K562 (cell line): ENCODE measurements at places on chromosomes 12 and 14. TPM values are rescaled to one million over a fixed set of nuclear protein-coding genes. Genes with fewer than 3 reads are reported as not detected.

DNA sequence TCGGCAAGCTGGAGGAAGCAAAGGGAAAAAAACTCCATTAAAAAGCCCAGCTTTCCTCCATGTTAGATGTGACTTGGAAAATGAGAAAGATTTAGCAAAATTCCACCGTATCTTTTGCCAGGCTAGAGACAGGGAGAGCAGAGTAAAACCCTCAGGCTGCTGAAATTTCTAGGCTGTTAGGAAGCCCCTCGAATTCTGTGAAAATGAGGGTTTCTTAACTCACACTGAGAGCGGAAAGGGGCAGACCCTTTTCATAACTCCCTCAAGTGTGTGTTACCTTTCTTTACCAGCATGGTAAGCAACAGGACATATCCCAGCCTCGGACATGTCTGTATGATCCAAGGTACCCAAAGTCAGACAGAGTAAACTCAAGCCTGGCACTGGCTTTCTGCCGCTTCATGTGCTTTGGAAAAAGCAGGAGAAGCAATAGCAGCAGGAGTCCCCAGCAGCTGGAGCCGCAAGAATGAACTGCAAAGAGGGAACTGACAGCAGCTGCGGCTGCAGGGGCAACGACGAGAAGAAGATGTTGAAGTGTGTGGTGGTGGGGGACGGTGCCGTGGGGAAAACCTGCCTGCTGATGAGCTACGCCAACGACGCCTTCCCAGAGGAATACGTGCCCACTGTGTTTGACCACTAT lies at the start of gene RHOJ:
Gene RHOJ, plus strand, starts transcription at position 37 of the 637 bp plus-strand sequence. Its CDS starts 427 bp downstream, at position 464.
- no peak for DNase-seq

DNA sequence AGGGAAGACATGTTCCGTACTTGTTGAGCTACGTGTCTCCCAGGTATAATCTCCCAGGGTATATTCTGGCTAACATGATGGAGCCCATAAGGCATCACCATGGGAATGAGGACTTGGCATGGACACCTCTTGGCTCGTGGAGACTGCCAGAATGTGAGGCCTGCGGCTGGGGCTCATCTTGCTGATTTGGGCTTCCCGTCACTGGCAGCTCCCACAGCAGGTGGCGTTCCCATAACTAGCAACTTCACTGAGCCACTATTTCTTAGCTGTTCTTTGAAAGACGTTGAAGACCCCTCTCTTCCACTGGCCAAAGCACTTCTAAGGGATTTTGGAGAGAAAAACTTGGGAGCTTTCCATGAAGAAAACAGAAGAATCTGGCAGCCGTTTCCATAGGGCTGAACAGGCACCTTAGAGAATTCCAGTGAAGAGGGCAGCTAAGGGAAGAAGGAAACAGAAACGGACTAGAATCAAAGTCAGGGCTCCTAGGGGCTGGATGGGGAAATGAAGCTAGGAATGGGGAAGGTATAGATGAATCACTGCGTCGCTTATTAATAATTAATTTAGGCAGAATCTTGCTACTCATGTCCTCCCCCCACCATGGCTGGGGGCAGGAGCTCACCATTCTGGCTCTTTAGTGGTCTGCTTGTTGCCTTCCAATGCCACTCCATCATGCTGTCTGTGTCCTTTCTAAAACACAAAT lies 39.7 kb upstream of the FOS start:
- no peak for DNase-seq

DNA sequence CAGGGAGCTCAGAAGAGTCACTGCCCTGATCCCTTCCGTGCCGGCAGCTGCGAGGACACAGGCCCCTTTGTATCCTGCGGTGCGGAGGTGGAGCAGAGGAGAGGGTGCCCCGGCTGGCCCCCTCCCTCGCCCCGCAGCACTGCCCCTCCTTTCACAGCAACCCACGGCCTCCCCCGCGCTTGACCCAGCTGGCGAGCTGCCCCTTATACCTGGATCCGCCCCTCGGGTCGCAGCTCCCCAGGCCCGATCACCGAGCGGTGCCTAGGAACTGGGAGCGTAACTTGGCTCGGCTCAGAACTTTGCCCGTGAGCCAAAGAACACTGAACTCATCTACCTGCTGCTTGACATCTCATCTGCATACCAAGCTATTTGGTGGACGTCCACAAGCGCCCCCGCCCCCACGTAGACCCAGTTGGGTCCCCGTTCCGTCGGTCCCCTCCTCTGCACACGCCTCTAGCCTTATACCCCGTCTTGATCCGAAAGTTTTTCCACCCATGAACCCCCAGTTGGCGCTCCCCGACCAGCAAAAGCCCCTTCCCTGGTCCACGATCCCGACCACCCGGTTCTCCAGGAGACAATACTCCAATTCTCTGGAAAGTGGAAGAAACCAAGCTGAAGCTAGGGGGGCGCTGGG lies 697 bp upstream of the DNAJC14 start:
- peak; percentile 80 for DNase-seq

GRCh38 chr12:39352471-39353017 lies 90.4 kb downstream of the KIF21A start:
- no peak for DNase-seq

GRCh38 chr14:40417777-40418401 lies 985.7 kb upstream of the FBXO33 start:
- DNase-seq: peak; percentile 4

- DNase-seq: no peak
These were observed 68.3 kb downstream of the PPP2R5E start for GRCh38 chr14:63474844-63475243.

GRCh38 chr12:3540387-3540990 lies 49.5 kb downstream of the PRMT8 start:
- no peak for DNase-seq

- no peak for DNase-seq
These were observed 1.2 kb downstream of the ITGB7 start for GRCh38 chr12:53205747-53206419.

DNA sequence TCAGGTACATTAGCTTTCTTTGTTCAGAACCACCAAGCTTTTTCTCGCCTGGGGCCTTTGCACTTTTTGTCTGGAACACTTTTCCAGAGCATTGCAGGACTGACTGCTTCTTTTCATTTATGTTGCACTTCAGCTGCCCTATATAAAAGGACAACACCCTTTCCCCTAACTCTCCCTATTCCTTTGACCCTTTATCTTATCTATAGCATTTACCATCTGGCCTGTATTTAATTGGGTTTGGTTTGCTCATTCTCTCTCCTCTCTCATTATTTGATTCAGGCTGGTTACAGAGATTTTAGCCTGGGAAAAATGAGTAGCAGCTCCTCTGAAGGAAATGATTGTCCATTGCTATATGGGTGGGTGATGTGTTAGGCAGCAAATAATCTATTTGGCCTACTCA lies 165.4 kb downstream of the KICS2 start:
- DNase-seq: no peak

DNA sequence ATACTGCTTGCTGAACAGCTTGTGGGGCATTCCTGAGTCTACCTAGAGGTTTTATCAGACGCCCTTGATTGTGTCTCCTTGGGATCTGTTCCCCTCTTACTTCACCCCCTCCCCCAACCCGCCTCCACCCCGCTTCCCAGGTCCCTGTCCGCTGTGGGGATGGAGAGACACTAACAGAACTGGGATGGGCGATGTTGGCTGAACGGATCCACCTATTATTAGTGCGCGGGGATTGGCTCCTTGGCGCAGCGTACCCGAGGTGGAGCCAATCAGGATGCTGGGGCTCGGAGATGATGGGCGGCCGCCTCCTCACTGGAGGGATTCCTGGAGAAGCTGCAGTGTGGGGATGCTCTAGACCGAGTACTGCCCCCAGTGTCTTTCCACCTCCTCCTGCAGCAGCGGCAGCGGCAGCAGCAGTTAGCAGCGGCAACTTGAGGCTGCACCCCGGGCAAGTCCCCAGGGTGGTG lies at the start of gene SYT1:
Gene SYT1, plus strand, starts transcription at position 372 of the 467 bp plus-strand sequence.
- DNase-seq: no peak

DNA sequence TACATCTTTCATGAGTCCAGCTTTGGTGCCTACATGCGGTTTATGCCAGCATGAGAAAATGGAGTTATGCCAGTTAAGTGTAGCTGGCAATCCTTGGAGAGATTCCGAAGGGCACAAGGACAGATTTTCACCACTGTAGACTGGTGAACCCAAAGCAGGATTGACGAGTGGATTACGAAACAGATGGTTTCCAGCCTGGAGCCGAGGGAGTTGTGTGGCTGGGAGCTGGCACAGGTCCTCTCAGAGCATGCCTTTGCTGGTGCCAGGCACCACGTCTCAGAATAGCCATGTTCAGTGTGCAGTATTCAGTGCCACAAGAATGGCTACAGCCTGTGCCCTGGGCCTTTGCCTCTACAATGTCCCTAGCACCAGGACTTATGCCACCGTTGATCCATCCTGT lies 13.2 kb downstream of the KCNH3 start:
- DNase-seq: no peak

DNA sequence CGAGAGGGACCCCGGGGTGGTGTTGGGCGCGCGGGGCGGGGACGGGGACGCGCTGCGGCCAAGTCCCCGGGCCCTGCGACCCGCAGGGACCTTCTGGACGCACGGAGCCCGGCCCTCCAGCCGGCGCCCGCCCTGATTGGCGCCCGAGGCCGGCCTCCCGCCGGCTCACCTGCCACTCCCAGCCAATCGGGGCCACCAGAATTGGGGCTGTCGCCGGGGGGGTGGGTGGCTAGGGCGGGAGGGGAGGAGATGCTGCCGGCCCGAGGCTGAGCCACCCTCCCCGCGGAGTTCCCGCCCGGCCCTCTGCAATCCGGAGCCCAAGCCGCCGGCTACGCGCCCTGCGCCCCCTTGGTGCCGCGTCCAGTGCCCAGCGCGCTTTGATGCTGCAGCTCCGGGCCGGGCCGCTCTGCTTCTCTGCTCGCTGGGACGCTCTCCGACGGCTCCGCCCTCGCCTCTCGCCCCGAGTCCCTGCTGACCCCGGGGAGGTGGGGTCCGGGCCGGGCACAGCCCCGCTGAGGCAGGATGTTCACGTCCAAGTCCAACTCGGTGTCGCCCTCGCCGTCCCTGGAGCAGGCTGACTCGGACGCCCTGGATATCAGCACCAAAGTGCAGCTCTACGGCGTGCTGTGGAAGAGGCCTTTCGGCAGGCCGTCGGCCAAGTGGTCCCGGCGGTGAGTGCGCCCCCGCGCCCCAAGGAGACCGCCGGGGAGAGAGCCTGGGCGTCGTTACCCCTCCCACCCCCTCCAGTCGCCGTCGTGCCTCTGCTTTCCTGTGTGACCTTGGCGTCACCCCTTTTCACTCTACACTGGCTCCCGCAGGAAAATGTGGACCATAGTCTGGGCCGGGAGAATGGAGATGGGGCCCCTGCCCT lies at the start of gene PLEKHD1:
Gene PLEKHD1, plus strand, starts transcription at position 285 of the 871 bp plus-strand sequence. Its CDS starts 238 bp downstream, at position 523.
- peak; percentile 57 for DNase-seq

- DNase-seq: no peak
These were observed 151.3 kb downstream of the BTG1 start for GRCh38 chr12:91994208-91994797.

DNA sequence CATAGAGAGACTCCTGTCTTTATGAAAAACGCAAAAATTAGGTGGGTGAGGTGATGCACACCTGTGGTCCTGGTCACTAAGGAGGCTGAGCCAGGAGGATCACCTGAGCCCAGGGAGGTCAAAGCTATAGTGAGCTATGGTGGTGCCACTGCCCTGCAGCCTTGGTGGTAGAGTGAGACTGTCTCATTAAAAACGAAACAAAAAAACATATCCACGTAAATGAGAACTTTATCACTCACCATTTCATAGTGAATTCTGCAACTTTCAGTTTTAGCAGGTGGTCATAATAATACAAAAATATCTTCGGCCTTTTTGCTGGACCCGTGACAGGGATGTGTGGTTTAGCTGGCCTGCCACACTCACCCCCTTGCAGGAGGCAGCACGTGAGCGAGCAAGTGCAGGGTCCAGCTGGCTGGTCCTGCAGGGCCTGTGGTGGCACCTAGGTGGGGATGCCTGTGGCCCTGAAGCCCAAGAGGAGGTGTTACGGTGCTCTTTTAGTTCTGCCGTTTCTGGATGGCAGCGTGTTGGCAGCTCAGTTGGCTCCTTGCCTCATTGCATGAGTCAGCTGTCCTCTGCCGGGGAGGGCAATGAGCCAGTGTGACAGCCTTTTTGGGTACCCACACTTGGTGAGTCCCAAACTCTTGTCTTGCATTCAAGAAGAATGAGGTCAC lies 1330.7 kb upstream of the TMEM132C start:
- DNase-seq: no peak

DNA sequence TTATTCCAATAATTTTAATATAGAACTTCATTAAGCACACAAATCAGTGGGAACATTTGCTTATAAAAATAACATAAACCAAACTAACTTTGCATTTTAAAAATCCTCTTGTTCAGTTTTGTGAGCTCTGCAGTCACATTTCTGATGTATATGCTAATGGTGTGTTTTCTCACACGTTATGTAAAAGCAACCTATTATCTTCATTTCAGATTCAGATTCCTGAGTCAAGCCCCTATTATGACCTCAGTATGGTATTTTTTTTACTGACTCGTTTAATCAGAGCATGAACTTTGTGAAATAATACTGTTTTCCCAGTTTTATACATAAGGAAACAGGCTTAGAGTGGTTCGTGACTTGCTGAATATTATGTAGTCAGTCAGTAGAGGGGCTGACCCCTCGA lies 394.0 kb downstream of the TMEM117 start:
- DNase-seq: no peak

GRCh38 chr12:94873734-94874517 lies 129.6 kb downstream of the NDUFA12 start:
- DNase-seq: no peak

DNA sequence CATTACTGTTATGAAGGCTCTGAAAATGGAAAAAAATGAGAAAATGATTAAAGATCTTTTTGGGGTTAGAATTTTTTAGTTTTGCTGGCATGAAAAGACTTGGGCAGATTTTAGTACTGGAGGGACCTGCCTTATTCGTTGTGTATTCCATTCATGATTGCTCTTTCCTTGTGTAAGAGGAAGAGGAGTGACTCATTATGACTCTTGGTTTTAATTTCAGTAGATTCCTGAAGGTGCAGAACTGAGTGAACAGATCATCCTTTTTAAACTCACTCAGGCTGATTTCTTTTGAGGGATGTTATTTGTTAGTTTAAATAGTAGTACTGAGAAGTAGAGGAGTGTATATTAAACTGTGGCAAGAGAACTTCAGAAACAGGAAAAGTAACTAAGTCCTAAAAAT lies 41.6 kb downstream of the AKAP6 start:
- DNase-seq: no peak

Gene TSHR
- 0.01 TPM in 1 of 2 replicates, not detected in the other for polyA plus RNA-seq

Gene ACSM4
- polyA plus RNA-seq: not detected in 2 replicates

Gene COL2A1
- 0.46 TPM in 1 of 2 replicates, not detected in the other for polyA plus RNA-seq

Gene KLRB1
- not detected in 2 replicates for polyA plus RNA-seq

Gene C3AR1
- 4.7 and 5.3 TPM in 2 replicates for polyA plus RNA-seq
